ENCODE measurements at places on chromosomes 2 and 18.
A peak's percentile ranks its signal among the peaks of the same experiment; 100 is the strongest.

GRCh38 chr2:204749319-204749718 lies 204.0 kb downstream of the PARD3B start:
- no peak for DNase-seq

- DNase-seq, result no peak
Observed at GRCh38 chr2:237747189-237747588, 51.4 kb upstream of the RBM44 start.

DNA sequence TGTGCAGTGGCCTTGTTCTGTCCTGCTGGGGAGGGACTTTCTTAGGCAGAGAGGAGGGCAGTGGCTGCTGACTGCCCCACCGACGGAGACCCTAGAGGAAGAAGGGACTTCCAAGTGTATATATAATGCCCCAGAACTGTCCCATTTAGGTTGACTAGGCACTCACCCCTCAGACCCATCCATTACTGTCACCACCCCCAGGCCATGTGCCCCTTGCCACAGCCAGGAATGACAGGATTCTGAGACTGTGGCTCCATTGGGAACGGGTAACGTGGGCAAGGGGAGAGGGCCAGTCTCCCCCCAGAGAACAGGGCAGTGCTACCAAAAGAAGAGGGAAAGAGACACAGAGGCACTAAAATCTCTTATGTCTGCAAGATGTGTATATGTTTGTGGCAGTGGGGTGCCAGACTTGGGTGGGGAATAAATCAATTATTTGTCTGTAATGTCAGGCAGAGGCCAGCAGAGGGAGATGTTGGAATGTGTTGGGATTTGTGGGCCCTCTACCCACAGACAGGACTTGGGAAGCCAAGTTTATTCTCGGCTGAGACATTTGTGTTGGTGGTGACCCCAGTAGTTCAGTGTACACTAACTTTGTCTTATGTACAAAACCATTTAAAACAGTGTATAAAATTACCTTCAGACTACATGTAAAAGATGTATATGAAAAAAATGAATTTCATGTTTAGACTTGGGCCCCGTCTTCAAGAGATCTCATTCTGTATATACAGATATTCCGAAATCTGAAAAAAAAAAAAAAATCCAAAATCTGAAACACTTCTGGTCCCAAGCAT lies 24.0 kb upstream of the TMEM37 start:
- DNase-seq, result peak; percentile 55

GRCh38 chr2:114122930-114123329 lies 233.0 kb downstream of the ACTR3 start:
- DNase-seq, result no peak

- no peak for DNase-seq
Observed at GRCh38 chr2:74619651-74620297, 28.4 kb downstream of the M1AP start.

- DNase-seq, result no peak
Observed at GRCh38 chr18:45127405-45127804, 446.7 kb downstream of the SETBP1 start.

GRCh38 chr18:77162580-77162979 lies 30.0 kb upstream of the MBP start:
- DNase-seq, result no peak

- DNase-seq, result peak; percentile 13
Observed at GRCh38 chr2:103288696-103289095, 526.9 kb downstream of the TMEM182 start.

DNA sequence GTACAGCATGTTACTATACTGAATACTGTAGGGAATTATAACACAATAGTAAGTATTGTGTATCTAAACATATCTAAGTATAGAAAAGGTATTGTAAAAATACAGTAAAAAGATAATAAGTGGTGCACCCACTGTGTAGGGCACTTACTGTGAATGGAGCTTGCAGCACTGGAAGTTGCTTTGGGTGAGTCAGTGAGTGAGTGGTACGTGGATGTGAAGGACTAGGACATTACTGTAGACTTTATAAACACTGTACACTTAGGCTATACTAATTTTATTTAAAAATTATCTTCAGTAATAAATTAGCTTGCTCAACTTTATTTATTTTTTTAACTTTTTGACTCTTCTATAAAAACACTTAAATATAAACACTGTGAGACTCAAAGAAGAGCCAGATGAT lies 82.6 kb downstream of the MTA3 start:
- DNase-seq, result no peak

- no peak for DNase-seq
Observed at GRCh38 chr2:183035954-183036669, 2.1 kb downstream of the NCKAP1 start.

Measured in COR-L47 (cell line).